ENCODE measurements at places on chromosomes 16 and 17. TPM values are rescaled to one million over a fixed set of nuclear protein-coding genes. Genes with fewer than 3 reads are reported as not detected.

The GRAPL gene
- 13.3 TPM for total RNA-seq

The PTX4 gene
- 0.13 TPM for total RNA-seq

The ITPRIPL2 gene
- total RNA-seq = 32.5 TPM

The RAB26 gene
- 0.49 TPM for total RNA-seq

The TBC1D3G gene
- total RNA-seq = not detected
